ENCODE measurements at places on chromosomes 6 and 20.

- no peak for DNase-seq
These were observed 2.5 kb downstream of the PERP start for GRCh38 chr6:138104618-138105213.

- DNase-seq, result no peak
These were observed 41.4 kb upstream of the PCMTD2 start for GRCh38 chr20:64214113-64214512.

DNA sequence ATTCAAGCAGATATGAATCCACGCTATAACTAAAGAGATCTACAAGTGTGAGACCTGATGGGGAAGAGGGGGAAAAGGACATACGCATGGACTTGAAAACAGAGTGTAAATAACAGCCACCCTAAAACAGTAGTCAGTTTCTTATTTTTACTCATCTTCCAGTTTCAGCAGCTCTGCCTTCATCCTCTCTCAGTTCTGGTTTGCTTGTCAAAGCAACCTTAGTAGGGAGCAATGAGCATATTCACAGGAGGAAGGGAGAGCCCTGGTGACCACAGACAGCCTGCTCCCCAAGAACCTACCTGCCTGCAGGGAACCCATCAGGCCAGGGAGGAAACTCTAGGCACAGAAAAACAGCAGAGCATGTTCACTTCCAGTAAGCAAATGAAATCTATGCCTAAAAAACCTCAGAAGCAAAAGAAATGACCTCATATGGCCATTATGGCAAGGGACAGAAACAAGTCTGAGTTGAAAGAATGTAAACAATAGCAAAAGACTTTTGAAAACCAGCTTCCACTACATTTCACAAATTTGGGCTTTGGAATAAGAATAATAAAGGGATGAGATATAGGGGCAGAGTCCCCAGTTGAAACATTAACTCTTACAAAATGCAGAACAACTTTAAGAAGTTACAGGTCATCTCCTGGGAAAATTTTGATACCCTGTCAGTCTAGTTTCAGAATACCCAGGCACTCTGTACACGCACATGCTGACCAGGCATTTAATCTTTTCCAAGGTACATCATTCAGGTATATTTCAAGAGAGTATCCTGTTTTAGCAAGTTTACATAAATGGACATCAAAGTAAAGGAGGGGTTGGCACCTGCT is 120.8 kb upstream of the BCLAF1 start:
- DNase-seq, result no peak

GRCh38 chr6:120681204-120681603 is 653.1 kb downstream of the TBC1D32 start:
- DNase-seq, result no peak

- no peak for DNase-seq
These were observed 126.4 kb downstream of the SCML4 start for GRCh38 chr6:107697682-107698081.

Data from activated naive CD4-positive, alpha-beta T cell (primary cell).